ENCODE measurements at places on chromosomes 12 and 14. TPM values are rescaled to one million over a fixed set of nuclear protein-coding genes. Genes with fewer than 3 reads are reported as not detected.

GRCh38 chr12:45088608-45089007 is 37.7 kb upstream of the DBX2 start:
- no peak for DNase-seq

- no peak for DNase-seq
Observed at GRCh38 chr12:3436461-3437065, 54.4 kb upstream of the PRMT8 start.

- DNase-seq = no peak
Observed at GRCh38 chr12:82474798-82475184, 116.5 kb downstream of the METTL25 start.

DNA sequence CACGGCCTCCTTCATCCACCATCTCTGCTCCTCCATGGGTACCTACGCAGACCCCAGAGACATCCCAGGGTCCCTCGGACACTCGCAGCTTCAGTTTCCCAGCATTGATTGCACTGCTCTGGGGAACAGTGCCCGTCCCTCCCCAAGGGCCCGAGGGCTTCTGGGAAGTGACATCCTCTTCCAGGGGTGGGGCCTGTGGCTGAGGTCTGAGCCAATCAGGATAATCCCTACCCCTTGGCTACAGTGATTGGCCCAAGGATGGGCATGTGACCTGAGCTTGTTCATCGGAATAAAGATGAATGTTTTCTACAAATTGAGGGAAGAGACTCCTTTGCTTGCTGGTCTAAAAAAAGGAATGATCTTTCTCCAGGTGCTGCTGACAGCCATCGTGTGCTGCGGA is 37.3 kb upstream of the MYL2 start:
- no peak for DNase-seq

DNA sequence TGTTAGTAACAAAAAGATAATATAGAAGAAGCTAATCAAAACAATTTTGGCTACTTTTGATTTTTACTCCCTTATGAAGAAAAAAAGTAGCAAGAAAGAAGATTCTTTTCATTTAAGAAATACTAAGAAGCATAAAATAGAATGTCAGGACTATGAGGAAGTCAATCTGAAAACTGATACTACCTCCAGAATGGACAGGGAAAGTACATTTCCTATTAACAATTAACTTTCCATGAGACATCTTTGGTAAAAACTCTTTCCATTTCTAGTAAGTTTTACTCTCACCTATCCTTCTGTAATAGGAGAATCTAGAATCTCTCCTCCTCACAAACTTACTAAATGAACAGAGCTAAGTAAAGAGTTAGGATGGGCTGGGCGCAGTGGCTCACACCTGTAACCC is 51.3 kb upstream of the NPFF start:
- no peak for DNase-seq

- DNase-seq = no peak
Observed at GRCh38 chr14:101031721-101032120, 128.2 kb upstream of the RTL1 start.

GRCh38 chr12:3759878-3760277 is 7.0 kb upstream of the CRACR2A start:
- no peak for DNase-seq

GRCh38 chr14:89810101-89810500 is 144.4 kb downstream of the EFCAB11 start:
- no peak for DNase-seq

DNA sequence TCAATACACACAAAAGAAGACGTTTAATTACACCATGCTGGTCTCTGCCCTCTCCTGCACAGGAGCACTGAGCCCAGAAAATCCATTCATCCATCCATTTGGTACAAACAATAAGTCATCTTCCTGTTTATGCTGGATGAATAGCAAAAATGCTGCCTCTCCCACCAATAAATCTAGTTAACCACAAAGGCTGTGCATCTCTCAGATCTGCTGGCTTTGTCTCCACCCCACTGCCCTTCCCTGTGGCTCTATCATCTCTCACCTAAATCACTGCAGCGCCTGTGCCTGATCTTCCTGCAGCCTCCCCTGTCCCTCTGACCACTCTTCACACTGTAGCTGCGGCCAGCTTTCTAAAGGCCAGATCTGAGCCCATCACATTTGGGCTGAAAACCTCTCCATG is 72.9 kb upstream of the DDX11 start:
- DNase-seq = no peak

GRCh38 chr12:12244341-12244740 is 22.5 kb downstream of the LRP6 start:
- no peak for DNase-seq

DNA sequence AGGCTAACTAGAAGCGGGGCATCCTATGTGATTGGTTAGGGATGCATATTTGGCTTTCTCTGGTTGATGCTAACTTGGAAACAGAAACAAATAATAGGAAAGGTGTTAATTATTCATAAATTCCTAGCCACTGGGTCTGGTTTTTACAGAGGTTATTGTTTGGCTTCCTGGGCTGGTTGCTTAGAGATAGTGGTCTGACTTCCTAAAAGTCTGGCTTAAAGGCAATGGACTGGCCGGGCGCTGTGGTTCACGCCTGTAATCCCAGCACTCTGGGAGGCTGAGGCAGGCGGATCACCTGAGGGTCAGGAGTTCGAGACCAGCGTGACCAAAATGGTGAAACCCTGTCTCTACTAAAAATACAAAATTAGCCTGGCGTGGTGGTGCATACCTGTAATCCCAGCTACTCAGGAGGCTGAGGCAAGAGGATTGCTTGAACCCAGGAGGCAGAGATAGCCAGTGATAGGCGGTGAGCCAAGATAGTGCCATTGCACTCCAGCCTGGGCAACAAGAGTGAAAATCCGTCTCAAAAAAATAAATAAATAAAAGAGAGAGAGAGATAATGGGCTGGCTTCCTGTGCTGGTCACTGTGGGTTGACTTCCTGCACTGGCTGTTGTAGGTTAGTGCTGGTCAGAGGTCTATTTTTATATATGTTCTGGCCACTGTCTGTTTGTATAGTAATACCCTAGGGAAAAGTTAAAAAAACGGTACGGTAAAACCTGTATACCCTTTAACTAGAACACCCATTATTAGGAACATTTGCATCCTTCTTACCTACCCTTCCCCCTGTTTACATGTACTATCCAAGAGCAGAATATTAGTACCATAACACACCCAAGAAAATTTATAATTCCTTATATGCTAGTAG is 24.1 kb downstream of the OR6S1 start:
- DNase-seq = no peak

DNA sequence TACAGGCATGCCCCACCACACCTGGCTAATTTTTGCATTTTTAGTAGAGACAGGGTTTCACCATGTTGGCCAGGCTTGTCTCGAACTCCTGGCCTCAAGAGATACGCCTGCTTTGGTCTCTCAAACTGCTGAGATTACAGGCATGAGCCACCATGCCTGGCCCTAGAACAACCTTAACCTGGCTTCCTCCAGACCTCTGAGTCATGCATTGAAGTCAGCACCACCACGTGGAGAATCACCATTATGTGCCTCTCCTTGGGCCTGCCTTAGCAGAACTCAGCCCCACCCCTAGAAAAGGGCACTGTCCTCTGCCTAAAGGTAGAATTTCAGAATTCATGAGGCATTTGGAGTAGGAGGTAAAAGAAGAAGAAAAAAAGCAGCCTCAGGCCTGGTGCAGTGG is 49.0 kb downstream of the LIMA1 start:
- DNase-seq = peak; percentile 51

DNA sequence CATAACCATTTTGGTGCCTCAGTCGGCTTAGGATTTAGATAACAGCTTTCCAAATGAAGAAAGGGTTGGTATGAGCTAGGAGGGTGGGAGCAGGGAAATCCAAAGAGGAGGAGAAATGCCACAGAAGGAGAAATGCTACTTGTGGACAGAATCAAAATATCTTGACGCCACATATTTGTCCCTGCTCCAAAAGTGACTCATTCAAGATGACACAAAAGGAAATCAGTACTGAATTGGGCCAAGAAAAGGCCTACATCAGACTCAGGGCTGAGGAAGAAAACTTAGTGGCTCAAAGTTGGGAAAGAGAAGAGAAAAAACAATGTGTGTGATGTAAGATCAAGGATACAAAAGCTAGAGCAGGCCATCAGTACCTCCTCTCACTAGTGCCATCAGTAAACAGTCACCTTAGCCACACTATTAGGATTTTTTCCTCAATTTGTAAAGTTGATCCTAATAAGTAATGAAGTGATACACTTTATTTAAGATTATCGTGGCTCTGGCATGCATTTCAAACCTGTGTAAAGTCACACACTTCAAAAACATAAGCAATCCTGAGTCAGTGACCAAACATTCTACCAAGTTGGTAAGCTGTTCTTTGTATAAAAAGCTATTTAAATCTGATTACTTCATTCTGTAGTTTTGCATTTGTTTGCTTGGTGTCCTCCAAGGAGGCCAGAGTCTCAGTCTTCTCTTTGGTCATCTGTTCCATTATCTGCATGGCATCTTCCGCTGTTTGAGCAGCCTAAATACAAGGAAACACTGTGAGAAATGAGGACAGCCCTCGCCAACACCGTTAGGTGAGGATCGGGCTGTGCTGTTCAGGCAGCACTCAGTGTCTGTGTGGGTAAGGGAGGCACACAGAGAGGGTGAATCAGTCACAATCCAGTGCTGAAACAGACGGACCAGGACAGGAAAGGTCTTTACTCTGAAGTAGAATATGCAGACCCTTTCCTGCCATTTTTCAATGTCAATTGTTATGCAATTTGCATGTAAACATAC is 52.6 kb upstream of the VPS33A start:
- DNase-seq = no peak

GRCh38 chr14:102508410-102508773 is 1.2 kb downstream of the ANKRD9 start:
- no peak for DNase-seq

DNA sequence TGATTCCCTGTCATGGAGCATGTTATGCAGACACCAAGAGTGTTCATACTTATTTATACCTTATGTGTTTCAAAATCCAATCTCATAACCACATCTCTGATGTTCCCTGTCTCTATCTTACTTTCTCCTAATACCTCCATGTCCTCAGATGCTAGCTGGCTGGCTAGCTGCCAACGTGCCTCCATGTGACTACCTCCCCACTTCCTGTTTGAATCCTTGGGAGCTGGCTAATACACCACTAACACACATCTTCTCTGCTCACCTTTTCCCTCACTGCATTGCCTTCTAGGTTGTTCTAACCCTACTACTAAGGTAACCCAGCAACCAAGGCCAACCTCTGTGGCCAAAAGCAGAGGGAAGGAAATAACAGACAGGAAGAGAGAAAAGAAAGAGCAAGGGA is 27.3 kb downstream of the TTC5 start:
- peak; percentile 17 for DNase-seq

DNA sequence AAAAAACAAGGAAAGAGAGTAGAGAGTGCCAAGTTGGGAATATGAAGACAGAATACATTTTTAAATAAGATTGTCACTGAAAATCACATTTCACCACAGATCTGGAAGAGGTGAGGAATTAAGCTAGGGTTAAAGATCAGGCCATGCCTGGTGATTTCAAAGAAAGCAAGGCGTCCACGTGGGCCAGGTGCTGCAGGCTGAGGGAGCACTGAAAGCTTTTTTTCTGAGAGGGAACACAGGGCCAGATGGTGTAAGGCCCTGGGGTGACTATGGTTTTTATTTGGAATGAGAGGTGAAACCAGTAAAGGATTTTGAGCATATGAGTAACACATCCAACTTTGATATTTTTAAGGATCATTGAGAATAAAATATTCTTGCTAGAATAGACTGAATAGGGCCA is 20.9 kb downstream of the SYT1 start:
- no peak for DNase-seq

DNA sequence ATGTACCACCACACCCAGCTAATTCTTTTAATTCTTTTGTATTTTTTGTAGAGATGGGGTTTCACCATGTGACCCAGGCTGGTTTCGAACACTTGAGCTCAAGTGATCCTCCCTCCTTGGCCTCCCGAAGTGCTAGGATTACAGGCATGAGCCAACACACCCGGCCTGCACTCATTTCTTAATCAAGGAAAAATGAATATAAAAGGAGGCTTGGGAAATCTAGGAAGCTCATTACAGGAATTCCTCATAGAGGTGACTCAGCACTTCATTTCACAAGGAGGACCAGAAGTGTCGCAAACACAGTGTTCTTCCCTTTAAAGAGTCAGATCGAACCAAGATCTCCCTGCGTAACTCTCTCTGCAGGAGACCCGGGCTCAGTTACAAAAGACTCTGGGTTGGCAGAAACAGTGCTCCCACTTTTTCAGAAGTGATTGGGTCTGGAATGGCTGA is 30.3 kb downstream of the NFKBIA start:
- DNase-seq = no peak

The EDDM3A gene
- total RNA-seq = not detected

The NTS gene
- total RNA-seq = not detected

The SYCP3 gene
- total RNA-seq = not detected

The DCAF5 gene
- total RNA-seq = 38.7 TPM

The LBHD2 gene
- not detected for total RNA-seq

The FGF6 gene
- not detected for total RNA-seq

The CDH24 gene
- 1.1 TPM for total RNA-seq

The CDK2 gene
- 104 TPM for total RNA-seq

The ZFHX2 gene
- 1.3 TPM for total RNA-seq

The C12orf57 gene
- 189 TPM for total RNA-seq

The ANKRD52 gene
- 29.2 TPM for total RNA-seq

The GDF3 gene
- not detected for total RNA-seq

All from activated CD4-positive, alpha-beta T cell treated with anti-CD3 and anti-CD28 coated beads for 36 hours (primary cell).